ENCODE measurements at places on chromosomes 4 and X. TPM values are rescaled to one million over a fixed set of nuclear protein-coding genes. Genes with fewer than 3 reads are reported as not detected.

Gene SPANXA1
- total RNA-seq = not detected

DNA sequence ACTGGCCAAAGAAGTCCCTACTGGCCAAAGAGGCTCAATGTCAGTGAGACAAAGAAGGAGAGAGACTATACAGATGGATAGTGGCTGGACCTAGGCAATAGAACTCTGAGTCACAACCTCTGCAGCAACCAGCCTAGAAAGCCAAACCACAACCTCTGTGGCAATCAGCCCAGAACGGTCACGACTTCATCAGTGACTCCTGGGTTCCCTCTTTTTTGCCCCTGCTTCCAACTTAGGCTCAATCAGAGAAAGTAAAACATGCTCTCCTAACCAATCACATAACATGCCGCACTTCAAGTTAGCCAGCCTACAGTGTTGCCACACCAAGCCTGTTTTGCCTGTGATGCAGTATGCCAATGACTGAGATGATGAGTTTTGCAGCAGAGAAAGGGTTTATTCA lies 203.4 kb downstream of the ANAPC10 start:
- DNase-seq = no peak

- no peak for DNase-seq
Observed at GRCh38 chr4:94626942-94627341, 130.8 kb upstream of the BMPR1B start.

DNA sequence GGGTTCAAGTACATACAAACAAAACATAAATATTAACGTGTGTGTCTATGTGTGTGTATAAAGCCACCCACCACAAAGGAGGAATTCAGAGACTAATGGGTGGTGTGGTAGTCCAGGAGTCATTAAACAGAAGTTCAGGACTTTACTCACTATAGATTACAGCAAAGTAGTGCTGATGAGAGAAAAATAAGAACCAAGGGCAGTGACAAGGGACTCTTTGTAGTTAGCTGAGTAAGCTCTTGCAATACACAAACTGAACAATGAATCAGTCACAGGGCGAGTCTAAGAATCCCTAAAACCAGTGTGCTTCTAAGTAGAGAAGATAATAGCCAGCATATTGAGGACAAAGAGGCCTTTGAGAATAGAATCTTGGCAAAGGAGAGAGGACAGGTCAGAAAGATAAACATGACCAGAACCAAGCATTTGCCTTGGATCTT lies 232.4 kb downstream of the PPP3CA start:
- no peak for DNase-seq

- DNase-seq = no peak
Observed at GRCh38 chr4:1405636-1406393, 427 bp downstream of the NKX1-1 start.
